ENCODE measurements at places on chromosomes 5 and 9.

GRCh38 chr9:90801241-90801972, at the start of gene SYK:
SYK (plus strand) TSS chr9:90801819; CDS start chr9:90843899, 42,080 bp downstream.
- peak; percentile 89 for DNase-seq

- DNase-seq, result no peak
Measured at GRCh38 chr5:158718738-158719505, 380.8 kb downstream of the EBF1 start.

DNA sequence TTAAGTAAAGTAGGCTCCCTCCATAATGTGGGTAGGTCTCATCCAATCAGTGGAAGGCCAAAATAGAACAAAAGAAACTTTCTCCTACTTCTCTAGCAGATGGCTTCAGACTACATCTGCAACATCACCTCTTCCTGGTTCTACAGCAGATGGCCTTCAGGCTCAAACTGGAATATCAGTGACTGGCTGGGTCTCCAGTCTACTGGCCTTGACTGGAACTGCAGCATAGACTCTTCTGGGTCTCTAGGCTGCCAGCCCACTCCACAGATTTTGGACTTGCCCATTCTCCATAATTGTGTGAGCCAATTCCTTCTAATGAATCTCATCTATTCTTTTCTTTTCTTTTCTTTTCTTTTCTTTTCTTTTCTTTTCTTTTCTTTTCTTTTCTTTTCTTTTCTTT, 64.8 kb downstream of the ACER2 start:
- no peak for DNase-seq

DNA sequence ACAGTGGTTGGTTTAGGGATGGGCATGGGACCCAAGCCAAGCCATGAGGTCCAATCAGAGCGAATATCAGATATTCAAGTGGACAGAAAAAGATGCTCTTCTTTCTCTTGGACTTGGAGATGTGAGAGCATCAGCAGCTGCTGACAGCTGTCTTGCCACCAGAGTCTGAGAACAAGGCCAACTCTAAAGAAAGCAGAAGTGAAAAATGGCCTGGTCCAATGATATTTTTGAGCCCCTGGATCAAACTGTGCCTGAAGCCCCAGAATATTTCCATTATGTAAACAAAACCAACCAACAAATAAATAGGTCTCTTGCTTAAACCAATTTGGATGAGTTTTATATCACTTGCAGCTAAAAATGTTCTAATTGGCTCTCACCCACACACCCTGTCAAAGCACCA, 30.7 kb upstream of the JADE2 start:
- DNase-seq, result no peak

DNA sequence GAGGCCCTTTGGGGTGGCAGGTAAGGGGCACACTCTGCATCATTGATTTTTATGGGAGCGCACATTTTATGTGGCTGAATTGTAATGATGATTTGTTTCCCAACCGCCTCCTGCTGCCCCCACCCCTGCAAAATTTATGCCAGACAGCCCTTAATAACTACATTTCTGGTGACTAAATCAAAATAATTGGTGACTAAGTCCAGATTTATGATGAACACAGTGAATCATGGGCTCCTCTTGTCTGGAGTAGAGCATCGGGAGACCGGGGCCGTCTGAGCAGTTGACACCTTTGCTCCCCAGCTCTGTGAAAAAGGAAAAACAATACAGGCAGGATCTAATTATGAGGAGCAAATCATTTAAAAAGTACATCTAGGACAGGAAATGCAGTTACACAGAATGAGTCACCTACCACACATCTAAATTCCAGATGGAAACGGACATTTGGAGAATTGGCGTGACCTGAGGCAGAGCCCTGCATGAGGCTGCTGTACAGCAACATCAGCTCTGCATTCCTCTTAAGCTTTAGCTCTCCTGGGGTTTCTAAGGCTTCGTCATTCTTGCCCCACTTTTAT, 58.9 kb downstream of the DOCK2 start:
- DNase-seq, result no peak

GRCh38 chr5:72618708-72619107, 111.5 kb upstream of the ZNF366 start:
- no peak for DNase-seq

GRCh38 chr5:132011622-132012343, at the start of gene ACSL6:
ACSL6 (minus strand) TSS chr5:132011658; CDS start chr5:132011553, 105 bp downstream.
- peak; percentile 61 for DNase-seq

DNA sequence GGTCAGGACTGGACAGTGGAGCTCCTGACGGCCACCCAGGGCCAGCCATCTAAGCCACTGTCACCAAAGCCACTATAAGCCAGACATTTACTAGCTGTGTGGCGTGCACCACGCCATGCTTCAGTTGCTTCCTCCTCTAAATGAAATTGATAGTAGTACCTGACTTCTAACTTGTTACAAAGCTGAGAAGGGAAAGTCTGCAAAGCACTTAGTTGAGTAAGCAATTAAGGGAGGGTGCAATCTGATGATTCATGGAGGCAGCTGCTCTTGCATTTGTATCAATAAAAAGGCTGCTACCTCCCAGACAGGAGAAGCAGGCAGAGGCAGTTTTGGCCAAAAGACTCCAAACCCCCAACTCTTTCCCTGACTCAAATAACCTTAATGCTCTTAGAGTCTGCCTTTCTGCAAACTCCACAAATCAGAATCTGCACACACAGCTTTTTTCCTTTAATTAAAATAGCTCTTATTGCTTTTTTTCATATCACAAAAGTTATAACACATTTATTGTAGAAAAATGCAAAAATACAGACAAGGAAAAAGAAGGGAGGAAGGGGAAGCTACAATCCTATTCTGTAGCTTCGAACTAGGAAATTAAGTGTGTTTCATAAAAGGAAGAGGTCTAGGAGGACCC, 19.3 kb upstream of the RAPGEF1 start:
- no peak for DNase-seq
